ENCODE measurements at places on chromosomes 11 and 22.

DNA sequence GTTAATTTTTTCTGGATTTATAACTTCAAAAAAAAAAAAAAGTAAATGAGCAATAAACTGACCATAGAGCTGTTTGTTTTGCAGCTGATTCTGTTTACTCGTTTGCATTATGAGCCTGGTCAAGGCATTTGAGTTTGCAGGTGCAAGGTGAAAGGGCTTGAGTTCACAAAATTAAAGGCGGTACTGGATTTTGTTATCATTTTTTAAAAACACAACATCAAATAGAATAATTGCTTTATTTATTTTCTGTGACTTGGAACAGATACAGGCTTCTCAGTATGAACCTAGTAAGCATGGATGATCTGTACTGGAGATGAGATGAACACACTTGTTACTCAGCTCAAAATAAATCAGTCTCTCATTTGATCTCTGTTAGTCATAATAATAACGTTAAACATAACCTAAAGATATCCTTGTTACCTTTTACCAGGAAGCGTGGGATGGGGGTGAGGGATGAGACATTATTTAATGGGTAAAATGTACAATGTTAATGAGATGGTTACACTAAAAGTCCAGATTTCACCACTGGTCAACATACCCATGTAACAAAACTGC lies 137.8 kb downstream of the LUZP2 start:
- no peak for DNase-seq

DNA sequence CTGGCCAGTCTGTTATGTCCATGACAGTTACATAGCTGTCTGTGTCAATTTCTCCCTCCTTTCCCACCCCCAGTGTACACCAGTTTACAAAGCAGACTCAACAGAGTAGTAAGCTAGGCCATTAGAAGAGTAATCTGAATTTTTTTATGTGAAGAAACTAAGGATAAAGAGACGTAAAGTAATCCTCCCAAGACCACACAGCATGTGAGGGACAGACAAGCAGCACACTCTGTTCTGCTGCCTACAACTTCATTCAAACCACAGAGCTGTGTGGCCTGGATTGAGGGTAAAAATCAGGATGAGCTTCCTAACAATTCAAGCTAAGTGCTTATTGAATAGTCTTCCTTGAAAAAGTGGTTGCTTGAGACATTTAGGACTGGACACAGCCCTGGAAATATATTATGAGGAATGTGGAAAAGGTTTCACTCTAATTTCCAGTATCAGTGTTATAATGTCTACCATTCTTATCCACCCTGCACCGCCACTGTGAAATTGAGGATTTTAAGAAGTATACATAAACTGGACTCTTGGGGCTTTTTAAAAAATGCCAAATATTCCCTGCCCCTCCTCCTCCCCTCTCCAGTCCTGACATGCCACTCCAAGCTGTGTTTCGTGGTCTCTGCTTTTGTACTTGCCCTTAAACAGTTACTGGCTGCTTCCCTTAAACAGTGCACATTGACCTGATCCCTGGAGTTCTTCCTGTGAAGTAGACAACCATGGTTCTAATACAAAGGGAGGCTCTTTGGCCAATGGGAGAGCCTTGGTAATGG lies 40.9 kb downstream of the EXT2 start:
- DNase-seq: no peak

- no peak for DNase-seq
Observed at GRCh38 chr11:68796801-68797200, 44.9 kb downstream of the CPT1A start.

DNA sequence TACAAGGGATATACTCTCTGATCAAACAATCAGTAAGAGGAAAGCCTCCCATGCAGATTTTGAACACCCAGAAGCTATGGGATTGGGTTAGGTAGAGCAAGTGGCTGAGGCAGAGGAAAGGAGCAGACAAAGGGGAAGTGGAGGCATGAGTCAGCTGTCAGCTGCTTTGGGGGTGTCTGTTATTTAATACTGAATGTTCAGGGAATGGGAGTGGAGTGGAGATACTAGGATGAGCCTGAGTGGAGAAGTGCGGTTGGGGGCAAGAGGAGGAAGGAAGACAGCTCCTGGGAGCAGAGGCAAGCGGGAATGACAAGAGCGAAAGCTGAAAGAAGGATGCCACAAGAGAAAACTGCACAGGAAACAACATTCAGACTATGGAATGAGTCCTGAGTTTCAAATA lies 22.7 kb upstream of the TMPRSS5 start:
- no peak for DNase-seq

Measured in activated naive CD4-positive, alpha-beta T cell (primary cell).